ENCODE measurements at places on chromosomes 1 and 21. TPM values are rescaled to one million over a fixed set of nuclear protein-coding genes. Genes with fewer than 3 reads are reported as not detected.

Gene GNG12
- 97.0 TPM for total RNA-seq

- no peak for DNase-seq
Observed at GRCh38 chr1:245652660-245653427, 498.1 kb downstream of the KIF26B start.

DNA sequence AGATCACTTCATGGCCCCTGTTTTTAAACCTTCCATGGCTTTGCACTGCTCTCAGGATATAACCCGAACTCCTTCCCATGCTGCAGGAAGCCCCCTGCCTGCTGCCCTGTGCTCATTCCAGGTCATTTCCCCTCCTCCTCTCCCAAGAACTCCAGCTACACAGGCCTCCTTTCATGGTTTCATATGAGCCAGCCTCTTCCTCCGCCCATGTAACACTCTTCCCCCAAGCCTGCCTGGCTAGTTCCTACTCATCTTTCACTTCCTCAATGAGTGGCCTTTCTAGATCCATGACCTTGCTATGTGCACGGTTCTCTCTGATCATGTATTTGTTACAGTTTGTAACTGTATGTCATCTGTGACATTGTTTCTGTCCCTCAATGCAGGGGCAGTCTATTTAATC is 3.1 kb upstream of the NCF2 start:
- no peak for DNase-seq

Gene EPB41
- 56.9 TPM for total RNA-seq

DNA sequence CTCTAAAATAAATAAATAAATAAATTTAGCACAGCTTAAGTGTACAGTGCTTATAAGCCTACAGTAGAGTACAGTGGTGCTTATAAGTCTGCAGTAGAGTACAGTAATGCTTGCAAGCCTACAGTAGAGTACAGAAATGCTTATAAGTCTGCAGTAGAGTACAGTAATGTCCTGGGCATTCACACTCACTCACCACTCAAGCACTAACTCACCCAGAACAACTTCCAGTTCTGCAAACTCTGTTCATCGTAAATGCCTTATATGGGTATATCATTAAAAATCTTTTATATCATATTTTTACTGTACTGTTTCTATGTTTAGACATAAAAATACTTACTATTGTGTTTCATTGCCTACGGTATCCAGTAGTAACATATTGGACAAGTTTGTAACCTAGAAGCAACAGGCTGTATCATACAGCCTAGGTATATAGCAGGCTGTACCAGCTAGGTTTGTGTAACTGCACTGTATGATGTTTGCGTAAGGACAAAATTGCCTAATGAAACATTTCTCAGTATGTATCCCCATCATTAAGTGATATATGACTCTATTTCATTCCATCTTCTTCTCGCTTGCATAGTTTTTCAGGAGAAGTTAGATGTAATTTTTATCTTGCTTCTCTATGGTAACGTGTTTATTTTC is 14.0 kb upstream of the S100B start:
- no peak for DNase-seq

DNA sequence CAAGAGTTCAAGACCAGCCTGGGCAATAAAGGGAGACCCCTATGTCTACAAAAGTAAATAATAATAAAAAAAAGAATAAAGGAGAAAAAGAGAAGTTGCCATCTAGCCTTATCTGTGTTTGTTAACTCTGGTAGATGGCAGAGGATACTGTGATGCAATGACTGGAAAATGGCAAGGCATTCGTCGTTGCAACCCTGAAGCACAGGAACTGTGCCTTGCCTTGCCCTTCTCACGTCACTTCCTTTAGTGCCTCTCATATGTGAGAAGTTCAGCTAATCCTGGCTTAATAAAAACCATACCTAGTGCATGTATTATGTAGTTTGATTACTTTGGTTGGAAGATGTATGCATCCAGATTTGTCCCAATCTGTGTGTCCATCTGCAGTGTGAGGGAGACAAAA is 25.8 kb upstream of the PIGC start:
- DNase-seq, result no peak

Gene PTPRC
- total RNA-seq, result 25.4 TPM

Gene TTC3
- 337 TPM for total RNA-seq

Gene LCE1F
- total RNA-seq, result not detected

DNA sequence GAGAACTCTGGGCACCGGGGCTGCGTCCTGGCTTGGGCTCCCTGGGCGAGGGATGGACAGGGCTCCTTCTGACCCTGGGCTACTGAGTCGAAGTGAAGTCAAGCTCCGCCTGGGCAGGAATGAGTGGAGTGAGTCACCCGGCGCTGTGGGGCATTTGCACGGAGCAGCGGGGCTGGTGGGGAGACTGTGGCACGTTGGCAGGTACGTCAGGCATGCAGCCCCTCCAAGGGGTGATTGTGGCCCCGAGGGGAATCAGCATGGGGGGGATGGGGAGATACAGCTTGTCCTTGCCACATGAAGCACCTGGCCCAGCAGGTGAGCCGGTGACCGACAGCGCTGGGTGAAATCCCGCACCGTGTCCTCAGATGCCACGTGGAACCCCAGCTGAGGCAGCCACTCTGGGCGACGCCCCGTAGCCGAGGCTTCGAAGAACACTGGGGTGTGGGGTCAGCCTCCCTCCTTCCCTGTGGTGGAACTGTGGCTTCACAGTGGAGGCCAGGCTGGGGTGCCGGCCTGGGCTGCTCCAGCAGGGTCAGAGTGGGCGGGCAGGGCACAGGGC is 62.3 kb downstream of the COL18A1 start:
- no peak for DNase-seq

GRCh38 chr1:48341221-48341620 is 118.7 kb downstream of the SLC5A9 start:
- no peak for DNase-seq

DNA sequence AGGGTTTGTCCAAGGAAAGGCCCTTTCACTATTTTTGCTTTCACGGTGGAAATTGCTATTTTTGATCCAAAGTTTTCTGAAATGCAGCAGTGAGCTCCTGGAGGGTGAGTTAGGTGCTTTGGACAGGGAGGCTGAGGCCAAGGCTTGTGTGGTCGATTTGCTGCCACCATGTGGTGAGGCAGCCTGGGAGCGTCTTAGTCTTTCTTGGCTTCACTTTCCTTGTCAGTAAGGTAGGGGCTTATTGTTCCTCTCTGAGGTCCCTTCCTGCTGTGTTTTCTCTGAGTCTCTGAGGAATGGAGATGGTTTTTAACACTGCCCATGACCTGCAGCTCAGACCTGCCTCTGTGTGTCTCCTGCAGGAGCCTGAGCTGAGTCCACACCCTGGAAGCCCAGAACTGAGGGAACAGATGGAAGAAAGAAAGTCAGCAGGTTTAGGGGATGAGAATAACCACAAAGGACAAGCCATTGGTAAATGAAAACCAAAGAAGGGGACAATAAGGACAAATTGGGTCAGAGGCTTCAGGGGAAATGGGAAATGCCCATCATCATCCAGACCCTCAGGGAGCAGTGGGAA is 20.1 kb upstream of the S100A10 start:
- no peak for DNase-seq

Gene ADAMTS1
- total RNA-seq, result 67.3 TPM

- DNase-seq, result no peak
Observed at GRCh38 chr1:182990413-182991144, 32.6 kb upstream of the LAMC1 start.

DNA sequence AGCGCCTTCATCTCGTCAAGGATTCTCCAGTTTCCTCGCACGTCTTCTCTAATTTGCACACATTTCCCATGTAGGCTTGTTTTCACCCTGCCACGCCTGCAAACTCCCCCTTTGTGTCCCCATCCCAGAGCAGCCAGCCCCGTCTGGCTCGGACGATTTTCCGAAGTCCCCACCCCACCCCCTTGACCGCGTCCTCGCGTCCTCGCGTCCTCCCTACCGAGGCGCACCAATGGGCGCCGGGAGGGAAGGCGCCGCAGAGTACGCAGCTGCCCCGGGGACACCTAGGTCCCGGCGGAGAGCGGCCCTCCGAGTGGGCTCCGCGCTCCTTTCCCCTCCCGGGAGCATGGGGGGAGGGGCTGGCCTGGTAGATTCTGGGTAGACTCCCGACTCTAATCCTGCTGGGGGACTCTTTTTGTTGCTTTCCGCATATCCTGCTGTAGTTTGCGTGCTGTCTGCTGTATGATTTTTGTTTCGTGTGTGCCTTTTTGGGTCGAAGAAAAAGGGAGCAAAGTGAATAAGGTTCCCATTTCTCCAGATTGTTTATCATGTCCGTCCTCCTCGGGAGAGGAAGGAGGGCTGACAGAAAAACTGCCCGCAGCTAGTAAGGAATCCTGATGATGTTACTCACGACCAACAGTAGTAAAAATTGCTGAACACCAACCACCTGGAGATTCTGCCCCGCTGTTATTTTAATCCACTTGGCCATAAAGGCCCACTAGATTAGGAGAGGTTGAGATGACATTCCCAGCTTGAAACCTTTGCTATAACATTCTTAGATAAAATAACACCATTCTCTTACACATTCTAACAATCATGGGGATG is 1.5 kb downstream of the CACHD1 start:
- peak; percentile 53 for DNase-seq

GRCh38 chr1:116943438-116943837 is 33.7 kb downstream of the PTGFRN start:
- no peak for DNase-seq

Gene NUAK2
- total RNA-seq, result 2.0 TPM

- DNase-seq, result no peak
Observed at GRCh38 chr1:16628361-16629111, 15.2 kb upstream of the NBPF1 start.

Gene APOBEC4
- total RNA-seq, result not detected

DNA sequence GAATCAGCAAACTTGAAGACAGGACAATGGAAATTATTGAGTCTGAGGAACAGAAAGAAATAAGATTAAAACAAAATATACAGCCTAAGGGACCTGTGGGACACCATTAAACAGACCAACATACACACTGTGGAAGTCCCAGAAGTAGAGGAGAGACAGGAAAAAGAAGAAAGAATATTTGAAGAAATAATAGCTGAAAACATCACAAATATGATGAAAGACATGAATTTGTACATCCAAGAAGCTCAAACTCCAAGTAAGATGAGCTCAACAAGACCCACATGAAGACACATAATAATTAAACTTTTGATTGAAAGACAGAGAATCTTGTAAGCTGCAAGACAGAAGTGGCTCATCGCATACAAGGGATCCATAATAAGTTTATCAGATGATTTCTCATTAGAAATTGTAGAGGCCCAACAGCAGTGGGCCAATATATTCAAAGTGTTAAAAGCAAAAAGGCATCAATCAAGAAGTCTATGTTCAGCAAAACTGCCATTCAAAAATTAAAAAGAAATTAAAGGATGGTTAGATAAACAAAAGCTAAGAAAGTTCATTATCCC is 311.3 kb upstream of the ADGRL2 start:
- DNase-seq, result no peak

GRCh38 chr1:183514235-183514634 is 41.9 kb downstream of the SMG7 start:
- no peak for DNase-seq

DNA sequence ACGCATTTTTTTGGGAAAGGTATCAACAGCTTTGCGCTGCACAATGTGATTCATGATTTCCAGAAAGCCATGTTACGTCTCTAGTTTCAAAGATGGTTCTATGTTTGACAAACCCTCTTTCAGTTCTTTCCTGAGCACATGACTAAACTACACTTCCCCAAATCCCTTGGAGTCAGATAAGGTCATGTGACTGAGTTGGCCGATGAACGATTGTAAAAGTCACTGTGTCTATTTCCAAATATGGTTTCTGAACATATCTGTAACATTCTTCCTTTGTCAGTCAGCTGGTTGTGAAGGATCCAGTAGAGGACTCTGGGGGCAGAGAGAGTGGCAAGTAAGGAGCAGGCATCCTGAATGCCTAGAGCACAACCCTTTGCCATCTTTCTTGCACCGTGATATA is 35.4 kb downstream of the TMPRSS15 start:
- DNase-seq, result no peak

GRCh38 chr1:36570478-36571060 is 87.9 kb upstream of the CSF3R start:
- DNase-seq, result no peak

GRCh38 chr1:177209357-177209756 is 38.6 kb downstream of the BRINP2 start:
- peak; percentile 41 for DNase-seq

All from skin of body (tissue), 3 donors.